SK-N-SH treated with all-trans-retinoic acid at 6 μM for 48 hours (cell line): ENCODE measurements at places on chromosomes 2 and 18.

- ATAC-seq = no peak
These were observed 42.1 kb downstream of the ZC3H6 start for GRCh38 chr2:112317303-112318158.

DNA sequence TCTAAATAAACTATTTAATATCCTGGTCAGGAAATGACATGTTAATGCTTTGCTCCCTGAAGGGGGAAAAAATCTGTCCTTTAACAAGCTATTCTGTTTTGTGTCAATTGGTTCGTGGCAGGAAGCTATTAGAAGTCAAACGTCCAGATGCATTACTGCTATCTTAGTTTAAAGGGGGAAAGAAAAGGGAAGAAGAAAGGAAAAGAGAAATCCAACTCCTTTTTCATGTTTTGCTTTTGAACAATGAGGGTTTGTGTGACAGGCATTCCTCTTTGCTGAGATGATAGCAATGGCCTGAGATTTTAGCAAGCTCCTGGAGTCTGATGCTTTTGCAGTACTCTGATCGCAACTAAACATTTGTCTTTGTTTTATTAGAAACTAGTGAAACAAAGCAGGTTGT is 24.6 kb downstream of the TRIB2 start:
- peak; percentile 34; the same call in 2 of the 3 replicates for ATAC-seq

DNA sequence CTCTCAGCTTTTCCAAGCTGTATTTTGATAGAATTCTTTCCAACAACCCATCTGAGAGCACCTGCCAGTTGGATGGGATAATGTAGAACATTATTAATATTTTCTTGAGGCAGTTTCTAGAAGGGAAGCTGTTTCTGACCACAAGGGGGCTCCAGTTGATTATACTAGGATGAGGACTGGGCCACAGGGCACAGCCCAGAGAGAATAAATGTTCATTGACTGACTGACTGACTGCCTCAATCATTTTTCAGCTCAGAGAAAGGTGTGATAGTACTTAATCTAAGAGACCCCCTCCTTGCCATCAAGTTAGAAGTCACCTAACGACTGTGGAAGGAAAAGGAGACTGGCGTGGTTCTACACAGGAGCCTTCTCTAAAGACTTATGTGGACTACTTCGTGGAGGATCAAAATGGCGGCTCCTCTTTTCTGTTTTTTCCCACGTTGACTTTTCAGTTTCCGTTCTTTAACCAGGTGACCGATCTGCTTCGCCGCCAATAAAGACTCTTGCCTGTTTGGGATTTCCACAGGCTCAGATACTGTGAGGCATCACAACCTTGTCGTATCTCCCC is 31.9 kb upstream of the CREG2 start:
- peak; percentile 96 for ATAC-seq

DNA sequence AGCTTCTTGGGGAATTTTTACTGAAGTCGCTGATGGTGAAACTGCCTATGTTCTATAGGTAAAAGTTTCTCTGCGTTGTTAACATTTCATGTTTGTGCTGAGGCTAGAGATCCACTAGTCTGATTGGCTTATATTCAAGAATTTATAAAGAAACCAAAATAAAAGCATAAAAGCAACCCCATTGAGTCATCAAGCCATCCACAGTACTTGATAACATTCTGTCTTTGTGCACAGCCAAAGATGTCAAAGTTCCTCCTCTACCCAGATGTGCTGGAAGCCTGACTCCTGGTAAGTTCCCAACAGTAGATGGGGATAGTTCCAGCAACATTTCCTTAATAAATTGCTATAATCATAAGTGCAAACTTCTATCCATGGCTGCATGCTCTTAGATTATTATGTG is 107.8 kb downstream of the TANC1 start:
- peak; percentile 55 for ATAC-seq

DNA sequence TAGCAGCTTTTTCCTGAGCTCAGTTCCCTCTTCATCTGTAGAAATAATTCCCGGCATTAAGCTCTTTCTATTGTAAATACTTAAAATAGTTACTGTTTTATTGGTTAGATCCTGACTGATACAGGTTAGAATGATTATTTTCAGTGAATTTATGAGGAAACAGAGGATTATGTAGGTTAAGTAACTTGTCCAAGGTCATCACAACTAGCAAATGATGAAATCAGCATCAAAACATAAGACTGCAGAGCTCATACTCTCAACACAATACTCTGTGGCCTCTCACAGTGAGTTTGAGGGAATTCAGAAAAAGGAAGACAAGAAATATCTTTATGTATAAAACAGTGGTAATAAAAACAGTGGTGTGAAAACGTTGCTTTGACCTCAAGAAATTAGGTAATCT is 113.2 kb upstream of the DLX2 start:
- no peak for ATAC-seq

DNA sequence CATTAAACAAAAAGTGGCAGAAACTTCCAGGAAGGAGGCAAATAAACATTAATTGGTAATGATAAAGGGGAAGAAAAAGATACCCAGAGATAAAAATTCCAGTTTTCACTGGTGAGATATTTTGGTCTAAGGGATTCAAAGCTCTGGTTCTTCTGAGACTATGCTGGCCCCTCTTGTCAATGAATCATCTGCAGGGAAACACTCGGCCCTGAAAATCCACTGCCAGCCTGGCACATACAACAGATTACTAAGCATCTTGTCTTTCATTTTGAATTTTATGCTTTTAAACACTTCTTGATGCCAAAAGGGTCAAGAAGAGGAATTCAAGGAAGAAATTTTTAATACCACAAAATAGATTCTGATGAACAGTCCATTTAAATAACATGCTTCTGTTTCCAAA is 1603.8 kb upstream of the ZEB2 start:
- peak; percentile 86 for ATAC-seq

GRCh38 chr2:171136024-171136423 is 24.7 kb downstream of the TLK1 start:
- no peak for ATAC-seq

- ATAC-seq = no peak
These were observed 196.6 kb downstream of the SH3RF3 start for GRCh38 chr2:109325570-109325969.
